ENCODE measurements at places on chromosomes 2 and 18.

GRCh38 chr2:165601928-165602521 is 132.5 kb downstream of the CSRNP3 start:
- no peak for DNase-seq

DNA sequence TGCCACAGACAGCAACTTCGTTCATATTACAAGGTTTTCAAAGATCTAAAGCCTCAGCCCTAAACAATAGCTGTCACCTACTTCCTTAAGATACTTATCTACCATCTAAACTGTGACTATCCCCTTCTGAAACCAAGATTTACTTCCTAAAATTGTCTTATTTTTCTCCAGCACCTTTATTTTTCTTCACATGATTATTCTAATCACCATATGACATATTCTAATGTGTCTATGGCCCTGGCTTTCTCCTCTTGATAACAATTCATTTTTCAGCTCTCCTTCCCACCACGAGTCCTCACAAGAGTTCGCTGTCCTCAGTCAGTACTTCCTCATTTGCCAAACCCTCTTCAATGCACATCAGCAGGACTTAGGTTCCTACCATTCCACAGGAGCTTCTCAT is 53.9 kb downstream of the RTTN start:
- DNase-seq = no peak

- DNase-seq = no peak
Measured at GRCh38 chr2:215324811-215325210, 13.0 kb downstream of the ATIC start.

GRCh38 chr18:3450799-3451182 is 819 bp downstream of the TGIF1 start:
- no peak for DNase-seq

- DNase-seq = peak; percentile 88
Measured at GRCh38 chr18:3450012-3450798, at the start of gene TGIF1. TGIF1 (plus strand) TSS chr18:3450172; CDS start chr18:3450490, 318 bp downstream.

DNA sequence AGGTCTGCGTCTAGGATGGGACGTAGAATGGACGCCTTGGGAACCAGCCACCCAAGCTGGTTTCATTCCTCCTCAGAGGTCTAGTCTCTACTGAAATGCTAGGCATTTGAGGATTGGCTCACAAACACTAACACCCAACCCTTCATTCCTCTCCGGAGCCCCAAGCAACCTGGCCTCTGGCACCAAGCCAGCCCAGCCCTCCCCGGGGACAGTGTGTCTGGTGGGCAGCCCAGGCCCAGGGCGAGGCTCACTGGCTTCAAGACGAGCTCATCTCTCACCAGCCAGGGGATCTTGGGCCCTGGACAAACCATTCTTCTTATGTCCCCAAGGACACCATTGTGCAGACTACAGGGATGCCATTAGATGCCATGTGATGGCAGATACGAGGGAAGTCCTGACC is 182.5 kb downstream of the CTIF start:
- DNase-seq = no peak

GRCh38 chr2:105443617-105444598 is 45.1 kb upstream of the FHL2 start:
- DNase-seq = no peak

- DNase-seq = no peak
Measured at GRCh38 chr2:70944111-70944690, 8.5 kb downstream of the ATP6V1B1 start.

- DNase-seq = no peak
Measured at GRCh38 chr2:71082402-71083252, 14.2 kb downstream of the NAGK start.

DNA sequence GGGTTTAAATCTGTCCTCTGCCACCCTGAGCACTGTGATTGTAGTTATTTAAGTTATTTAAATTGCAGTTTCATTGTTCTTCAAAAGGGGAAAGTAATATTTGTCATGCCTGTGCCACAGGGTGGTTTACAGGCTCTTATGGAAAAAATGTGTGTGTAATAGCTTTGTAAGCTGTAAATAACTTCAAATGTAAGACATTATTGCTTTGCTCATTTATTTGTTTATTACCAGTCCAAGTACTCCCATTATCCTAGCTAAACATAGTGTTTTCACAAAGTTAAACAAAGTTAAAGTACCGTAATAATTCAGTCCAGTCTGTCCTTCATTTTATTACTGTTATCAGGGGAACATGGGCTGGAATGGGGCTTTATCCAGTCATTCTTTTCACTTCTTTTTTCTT is 43.4 kb upstream of the IGFBP2 start:
- no peak for DNase-seq

DNA sequence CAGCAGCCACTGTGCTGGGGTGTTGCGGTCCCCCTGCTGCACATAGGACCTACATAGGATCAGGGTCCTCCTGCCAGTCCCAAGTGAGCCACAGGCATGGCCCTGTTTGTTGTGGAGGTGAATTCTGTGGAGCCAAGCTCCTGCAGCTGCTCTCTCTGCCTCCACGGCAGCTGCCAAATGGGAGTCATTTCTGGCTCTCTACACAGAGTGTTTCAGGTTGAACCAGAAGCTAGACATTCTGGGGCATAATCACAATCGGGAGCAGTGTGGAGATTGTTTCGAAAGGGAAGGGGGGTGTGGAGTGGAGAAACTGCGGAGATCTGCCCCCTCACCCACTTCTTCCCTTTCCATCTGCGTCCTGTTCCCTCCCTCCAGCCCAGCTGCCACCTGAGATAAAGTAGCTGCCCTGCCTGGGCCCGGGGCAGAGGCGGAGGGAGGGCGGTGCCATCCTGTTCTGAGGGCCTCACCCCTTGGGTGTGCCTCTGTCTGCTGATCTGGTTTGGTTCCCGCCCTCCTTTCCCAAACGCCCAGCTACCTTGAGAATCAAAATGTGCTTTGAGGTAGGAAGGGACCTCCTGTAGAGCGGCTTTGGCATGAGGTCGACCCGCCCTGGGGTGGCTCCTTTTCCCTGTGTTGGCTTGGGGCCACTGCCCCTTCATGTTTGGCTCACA is 139.4 kb downstream of the WDSUB1 start:
- DNase-seq = peak; percentile 58

- DNase-seq = no peak
Measured at GRCh38 chr2:192194265-192194865, 368 bp downstream of the TMEFF2 start.

- no peak for DNase-seq
Measured at GRCh38 chr2:232058931-232059330, 97.4 kb downstream of the DIS3L2 start.

GRCh38 chr2:174870787-174871186 is 106.5 kb upstream of the CHRNA1 start:
- no peak for DNase-seq

GRCh38 chr2:109635426-109636304 is 21.5 kb downstream of the SOWAHC start:
- DNase-seq = no peak

DNA sequence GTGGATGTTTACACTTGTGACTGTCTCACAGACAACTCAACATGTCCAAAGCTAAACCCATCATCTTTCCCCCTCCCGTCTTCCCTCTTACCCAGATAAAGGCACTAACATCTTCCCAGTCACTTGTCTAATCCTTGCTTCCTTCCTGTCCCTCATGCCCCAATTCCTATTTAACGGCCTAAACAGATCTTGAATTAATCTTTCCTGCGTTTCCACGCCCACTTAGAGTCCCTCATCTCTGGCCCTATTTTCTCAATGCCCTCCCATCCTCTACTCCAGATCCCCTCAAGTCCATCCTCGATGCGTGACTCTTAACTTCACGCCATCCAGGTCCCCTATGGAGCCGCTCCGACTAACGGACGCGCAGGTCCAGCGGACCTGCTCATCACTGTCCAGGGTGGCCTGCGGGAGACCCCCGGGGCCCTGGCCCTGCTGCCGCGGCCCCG is 682 bp upstream of the SCLY start:
- DNase-seq = no peak

- DNase-seq = no peak
Measured at GRCh38 chr2:200302940-200303727, 3.4 kb upstream of the SPATS2L start.

Data from left hindlimb (tissue), 1 donor.